GM23338 (cell line): ENCODE measurements at places on chromosomes 5 and 9. TPM values are rescaled to one million over a fixed set of nuclear protein-coding genes. Genes with fewer than 3 reads are reported as not detected.

Gene ABLIM3
- 0.23 and 2.2 TPM in 2 replicates for total RNA-seq

Gene IFNA13
- total RNA-seq = not detected in 2 replicates

Gene GARIN3
- total RNA-seq = not detected in 2 replicates

Gene CNOT8
- total RNA-seq = 77.7 and 78.3 TPM in 2 replicates

Gene NPR2
- total RNA-seq = 7.6 and 14.4 TPM in 2 replicates

Gene OLFML2A
- 6.4 and 6.7 TPM in 2 replicates for total RNA-seq

Gene EQTN
- 0.24 TPM in 1 of 2 replicates, not detected in the other for total RNA-seq

Gene DBH
- 0.24 TPM in 1 of 2 replicates, not detected in the other for total RNA-seq

Gene ACTBL2
- not detected in 2 replicates for total RNA-seq

Gene TSSK1B
- 0.52 TPM in 1 of 2 replicates, not detected in the other for total RNA-seq

Gene SLC36A3
- not detected in 2 replicates for total RNA-seq

Gene RLN2
- total RNA-seq = 4.0 and 4.7 TPM in 2 replicates
